ENCODE measurements at places on chromosomes 6 and 20.
A peak's percentile ranks its signal among the peaks of the same experiment; 100 is the strongest.

DNA sequence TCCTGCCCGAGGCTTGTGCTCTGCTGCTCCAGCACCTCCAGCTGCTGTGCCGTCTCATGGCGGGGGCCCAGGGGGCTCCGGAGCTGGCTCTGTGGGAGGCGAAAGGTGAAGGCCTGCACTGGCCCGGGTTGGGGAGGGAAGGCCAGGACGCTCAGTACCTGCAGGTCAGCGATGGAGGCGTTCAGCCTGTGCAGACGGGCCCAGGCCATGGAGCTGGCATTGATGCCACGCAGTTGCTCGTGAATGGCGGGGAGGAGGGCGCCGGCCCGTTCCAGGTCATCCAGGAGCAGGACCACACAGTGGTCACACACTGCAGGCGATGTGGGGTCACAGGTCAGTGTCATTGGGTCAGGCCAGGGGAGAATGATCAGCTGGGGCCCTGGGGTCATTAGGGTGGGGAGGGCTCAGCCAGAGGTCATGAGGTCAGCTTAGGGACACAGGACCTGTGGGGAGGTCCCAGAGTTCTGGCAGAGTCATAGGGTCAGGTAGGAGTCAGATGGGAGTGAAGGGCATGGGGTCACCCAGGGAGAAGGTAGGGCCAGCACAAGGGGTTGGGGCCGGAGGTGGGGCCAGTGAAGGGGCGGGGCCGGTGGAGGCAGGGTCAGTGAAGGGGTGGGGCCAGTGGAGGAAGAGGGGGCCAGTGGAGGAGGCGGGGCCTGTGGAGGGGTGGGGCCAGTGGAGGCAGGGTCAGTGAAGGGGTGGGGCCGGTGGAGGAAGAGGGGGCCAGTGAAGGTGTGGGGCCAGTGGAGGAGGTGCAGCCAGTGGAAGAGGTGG lies 18.0 kb downstream of the ADRM1 start:
- no peak for DNase-seq

- DNase-seq = no peak
Observed at GRCh38 chr6:112752791-112753190, 405.7 kb downstream of the RFPL4B start.

GRCh38 chr20:38726804-38727606 lies 2.7 kb downstream of the SLC32A1 start:
- DNase-seq = peak; percentile 71

GRCh38 chr6:33206864-33207551 lies 1.3 kb upstream of the RING1 start:
- no peak for DNase-seq

- DNase-seq = no peak
Observed at GRCh38 chr6:77205936-77206335, 257.4 kb downstream of the HTR1B start.

GRCh38 chr6:125312478-125312877 lies 10.7 kb upstream of the HDDC2 start:
- DNase-seq = no peak

DNA sequence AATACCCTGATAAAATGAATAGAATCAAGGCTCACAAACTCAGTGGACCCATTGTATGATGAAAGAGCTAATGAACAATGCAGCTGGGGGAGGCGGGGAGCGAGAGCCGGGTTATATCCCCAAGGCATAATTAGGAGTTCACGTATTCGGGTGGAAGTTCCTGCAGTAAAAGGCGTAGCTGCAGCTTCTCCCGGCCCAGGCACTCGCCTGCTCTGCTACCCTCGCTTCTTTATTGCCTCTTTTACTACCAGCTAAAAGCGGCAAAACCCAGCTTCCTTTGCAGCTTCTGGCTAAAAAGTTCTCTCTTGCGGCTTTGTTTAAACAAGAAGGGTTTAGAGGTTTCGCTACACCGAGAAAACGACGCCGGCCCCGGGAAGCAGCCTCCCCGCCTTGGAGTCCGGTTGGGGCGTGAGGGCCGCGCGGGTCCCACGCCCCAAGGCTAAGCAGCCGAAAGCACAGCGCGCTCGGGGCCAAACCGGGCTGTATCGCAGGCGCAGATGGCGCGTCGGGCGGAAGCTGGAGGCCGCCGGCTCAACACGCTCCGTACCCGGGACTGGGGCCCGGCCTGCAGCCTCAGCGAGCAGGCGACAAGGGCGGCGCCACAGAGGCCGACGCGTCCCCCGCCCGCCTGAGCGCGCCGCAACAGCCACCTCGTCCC lies 1.6 kb downstream of the ZBTB2 start:
- peak; percentile 64 for DNase-seq

DNA sequence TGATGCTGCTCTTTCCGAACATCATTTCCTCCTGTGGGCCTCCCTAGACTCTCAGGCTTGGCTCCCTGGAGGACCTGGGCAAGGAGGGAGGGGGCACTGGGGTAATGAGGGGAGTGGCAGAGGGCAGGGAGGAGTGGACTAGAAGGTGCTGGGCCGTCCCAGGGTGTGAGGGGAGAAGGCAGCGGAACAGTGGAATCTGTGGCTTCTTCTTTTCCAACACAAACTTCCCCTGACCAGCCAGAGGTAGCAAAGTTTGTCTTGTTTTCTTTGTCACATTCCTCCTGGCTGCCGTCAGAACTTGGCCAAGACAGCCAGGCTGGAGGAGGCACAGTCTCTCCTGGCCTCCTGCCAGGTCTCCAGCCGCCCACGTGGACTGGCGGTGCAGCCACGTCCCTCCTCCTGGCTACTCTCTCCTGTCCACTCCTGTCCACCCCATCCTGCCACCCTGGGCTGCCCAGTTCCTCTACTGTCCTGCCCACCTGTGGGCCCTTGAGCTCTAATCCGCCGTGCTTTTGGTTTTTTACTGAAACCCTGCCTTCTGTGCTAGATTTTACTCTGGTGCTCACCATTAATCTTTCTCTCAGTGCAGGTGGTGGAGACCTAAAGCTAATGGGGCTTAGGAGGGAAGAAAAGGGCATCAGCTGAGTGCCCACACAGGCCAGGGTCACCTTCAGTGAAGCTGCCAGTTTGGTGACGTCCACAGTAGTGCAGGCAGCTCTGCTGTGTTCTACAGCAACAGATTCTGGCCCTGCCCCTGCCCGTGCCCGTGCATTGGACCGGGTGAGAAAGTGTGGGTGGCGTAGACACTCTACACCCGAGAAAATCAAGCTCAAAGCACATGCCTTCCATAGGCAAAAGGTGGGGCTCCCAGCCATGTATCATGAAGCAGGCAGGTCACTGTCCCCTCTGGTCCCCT lies 2.8 kb upstream of the CDSN start:
- DNase-seq = no peak

- DNase-seq = no peak
Observed at GRCh38 chr6:168626046-168626602, 185.1 kb downstream of the SMOC2 start.

- DNase-seq = no peak
Observed at GRCh38 chr6:37960139-37960935, 140.8 kb downstream of the ZFAND3 start.

DNA sequence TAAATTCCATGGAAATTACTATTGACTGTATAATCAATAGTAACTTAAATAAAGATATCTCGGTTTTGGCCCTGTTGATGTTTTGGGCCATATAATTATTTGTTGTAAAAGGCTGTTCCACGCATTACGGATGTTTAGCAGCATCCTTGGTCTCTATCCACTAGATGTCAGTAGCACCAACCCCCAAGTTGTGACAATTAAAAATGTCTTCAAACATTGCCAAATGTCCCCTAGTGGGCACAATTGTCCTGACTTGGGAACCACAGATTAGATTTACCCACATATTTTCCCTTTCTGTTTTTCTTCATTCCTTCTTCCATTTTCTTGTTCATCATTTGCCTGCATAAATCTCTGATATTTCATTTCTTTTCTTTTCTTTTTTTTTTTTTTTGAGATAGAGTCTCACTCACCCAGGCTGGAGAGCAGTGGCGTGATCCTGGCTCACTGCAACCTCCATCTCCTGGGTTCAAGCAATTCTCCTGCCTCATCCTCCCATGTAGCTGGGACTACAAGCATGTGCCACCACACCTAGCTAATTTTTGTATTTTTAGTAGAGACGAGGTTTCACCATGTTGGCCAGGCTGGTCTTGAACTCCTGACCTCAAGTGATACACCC lies 13.6 kb upstream of the WFDC8 start:
- DNase-seq = peak; percentile 22

DNA sequence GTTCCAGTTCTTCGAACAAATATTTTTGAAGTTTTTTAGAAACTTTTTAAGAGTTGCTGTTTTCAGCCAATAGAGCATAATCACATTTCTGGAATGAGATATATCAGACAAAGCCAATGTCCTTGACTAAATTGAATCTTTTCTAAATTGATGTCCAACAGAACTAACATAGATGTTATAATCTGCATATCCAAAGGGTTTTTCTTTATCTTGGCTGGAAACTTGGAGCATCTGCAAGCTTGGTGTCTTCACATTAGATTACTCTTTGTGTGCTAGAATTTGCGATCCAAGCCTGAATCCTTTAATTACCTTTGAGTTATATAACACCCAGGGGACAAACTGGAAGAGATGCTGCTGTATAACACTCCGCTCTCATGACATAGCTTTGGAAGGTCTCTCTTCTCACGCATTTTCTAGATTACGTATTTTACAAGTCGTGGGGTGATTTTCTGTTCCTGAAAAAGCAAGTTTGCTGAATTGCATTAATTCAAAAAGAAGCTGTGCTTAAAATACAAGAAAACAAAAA lies 64.4 kb upstream of the FUCA2 start:
- no peak for DNase-seq

GRCh38 chr20:63532449-63532971 lies 4.7 kb downstream of the PTK6 start:
- DNase-seq = no peak

GRCh38 chr20:7214081-7214740 lies 446.7 kb downstream of the BMP2 start:
- no peak for DNase-seq

GRCh38 chr6:42138630-42139619 lies 3.5 kb downstream of the C6orf132 start:
- DNase-seq = peak; percentile 67

DNA sequence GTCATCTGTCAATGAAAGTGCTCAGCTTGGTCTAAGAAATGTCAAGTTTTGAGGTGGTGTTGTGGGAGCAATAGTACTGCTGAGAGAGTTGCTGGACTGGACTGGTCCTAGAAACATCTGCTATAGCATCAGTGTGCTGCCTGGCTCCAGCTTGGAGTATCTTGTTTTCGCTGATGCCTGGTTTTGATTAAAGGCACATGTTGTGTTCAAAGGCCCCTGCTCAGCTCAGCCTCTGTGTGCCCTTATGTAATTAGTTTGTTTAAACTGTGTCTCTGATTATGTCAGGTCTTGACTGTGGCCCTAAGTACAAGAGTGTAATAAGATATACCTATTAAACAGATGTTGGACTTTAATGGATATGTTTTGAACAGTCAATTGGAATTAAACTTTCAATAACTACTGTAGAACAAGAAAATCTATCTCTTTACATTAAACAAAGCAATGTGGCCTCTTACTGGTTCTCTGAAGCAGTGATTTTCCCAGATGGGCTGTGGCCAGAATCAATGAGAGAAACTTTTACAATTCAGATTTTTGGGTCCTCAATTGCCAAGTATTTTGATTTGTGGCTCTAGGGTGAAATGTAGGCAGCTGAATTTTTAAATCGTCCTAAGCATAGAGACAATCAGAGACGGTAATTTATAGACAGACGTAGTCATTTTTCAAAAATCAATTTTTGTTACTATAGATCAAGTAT lies 668.2 kb downstream of the DHX35 start:
- no peak for DNase-seq

DNA sequence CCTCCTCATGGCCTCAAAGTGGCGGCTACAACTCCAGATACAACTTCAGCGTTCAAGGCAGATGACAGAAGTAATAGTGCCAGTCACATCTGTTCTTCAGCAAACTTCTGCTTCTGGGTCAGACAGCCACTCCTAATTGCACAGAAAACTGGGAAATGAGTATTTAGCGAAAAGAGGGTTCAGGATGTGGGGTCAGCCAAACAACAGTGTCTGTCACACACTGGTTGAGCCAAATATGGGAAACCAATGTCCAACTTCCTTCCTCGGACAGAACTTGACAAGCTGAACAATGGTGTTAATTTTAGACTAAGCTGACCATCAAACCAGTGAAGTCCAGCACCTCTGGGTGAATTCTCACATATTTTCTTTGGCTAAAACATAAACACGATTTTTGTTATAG lies 22.1 kb downstream of the NUDT3 start:
- no peak for DNase-seq

- no peak for DNase-seq
Observed at GRCh38 chr6:113539202-113539601, 317.9 kb upstream of the MARCKS start.

DNA sequence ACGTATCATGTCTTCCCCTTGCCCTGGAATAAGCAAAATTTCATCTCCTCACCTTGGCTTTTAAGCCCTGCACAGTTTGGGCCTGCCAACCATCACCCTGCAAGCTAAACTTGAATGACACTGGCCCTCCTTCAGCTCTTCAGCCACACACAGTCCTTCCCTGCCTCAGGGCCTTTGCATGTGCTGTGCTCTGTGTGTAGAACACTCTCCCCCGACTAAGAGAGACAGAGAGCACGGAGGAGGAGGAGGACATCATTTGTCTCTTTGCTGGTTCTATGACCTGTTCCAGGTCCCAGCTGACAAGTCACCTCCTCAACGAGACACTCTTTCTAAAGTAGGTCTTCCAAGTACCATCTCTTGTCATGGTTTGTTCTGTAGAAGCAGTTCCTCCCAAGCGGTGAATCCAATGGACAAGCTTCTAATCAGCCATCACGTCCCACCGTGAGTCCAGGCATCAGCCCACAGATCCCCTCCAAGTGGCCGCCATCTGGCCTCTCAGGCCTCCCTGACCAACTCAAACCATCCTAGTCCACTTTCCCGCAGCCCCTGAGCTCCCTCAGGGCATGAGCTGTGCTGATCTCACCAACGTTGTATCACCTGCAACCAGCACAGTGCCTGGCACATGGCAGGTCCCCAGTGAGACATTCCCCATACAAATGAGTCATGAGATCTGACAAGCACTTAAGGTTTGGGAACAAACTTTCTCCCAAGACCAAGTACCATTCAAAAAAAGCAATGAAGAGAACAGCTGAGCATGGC lies 30.5 kb downstream of the NFATC2 start:
- no peak for DNase-seq

GRCh38 chr6:155245831-155246230 lies 18.0 kb upstream of the CLDN20 start:
- no peak for DNase-seq

DNA sequence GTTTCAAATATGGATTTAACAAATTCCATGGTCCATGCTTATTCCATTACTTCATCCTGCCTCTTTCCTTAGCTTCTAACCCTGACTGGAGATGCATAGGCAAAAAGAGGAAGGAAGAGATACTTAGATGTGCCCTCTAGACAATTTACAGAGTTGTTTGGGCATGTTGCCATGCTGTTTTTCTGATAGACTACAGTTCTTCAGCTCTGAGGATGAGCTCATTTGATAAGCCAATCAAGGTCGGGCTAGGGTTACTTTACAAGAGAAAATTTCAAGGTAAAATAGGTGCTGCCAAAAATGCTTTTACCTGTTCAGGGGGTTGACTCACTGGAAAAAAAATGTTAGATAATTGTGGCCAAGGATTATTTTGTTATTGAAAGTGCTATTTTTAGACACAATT lies 5.9 kb downstream of the HCRTR2 start:
- DNase-seq = no peak
